CD4-positive, alpha-beta T cell treated with Interleukin-17A for 1 hour (primary cell): ENCODE measurements at places on chromosomes 16 and 17.

- peak; percentile 20 for DNase-seq
These were observed 19.9 kb downstream of the TLE7 start for GRCh38 chr16:71421911-71422310.

- DNase-seq = no peak
These were observed 177.2 kb downstream of the PMP22 start for GRCh38 chr17:15087946-15088345.

DNA sequence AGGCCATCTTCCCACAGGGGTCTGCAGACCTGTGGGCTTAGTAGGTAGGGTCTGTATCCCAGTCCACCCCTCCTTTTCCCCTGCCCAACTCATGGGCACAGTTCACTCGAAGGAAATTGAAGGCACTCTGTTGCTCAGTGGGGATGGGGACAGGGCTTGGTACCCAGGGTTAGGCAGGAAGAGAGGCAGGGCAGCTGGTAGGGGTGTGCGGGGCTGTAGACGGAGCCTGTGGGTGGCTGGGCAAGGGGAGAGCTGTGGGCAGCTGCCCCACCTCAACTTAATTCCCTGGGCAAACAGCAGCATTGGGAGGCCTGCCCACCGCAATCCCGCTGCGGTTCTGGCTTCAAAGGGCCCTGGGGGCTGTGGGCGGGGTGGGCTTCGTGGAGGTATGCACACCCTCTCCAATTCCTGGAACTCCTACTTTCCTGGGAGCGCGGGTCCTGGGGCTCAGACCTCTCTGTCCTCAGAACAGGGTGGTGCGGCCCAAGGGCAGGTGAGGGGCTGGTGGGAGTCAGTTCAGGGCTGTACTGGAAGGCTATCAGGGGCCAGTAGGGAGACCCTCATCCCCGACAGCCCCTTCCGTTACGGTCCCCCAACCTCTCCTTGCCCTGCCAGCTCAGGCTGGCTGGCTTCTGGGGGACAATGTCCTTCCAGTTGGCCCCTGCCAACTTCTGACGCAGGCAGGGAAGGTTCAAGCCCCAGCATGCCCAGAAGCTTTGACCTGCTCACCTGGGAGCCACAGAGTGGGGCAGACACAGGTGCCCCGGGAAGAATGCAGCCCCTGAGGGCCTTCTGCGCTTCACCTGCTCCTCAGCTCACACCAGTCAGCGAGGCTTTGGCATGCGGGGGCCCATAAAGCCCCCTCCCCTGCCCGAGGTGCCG lies 9.1 kb downstream of the FOXJ1 start:
- no peak for DNase-seq

- DNase-seq = no peak
These were observed 26.9 kb downstream of the USP43 start for GRCh38 chr17:9672266-9672665.

DNA sequence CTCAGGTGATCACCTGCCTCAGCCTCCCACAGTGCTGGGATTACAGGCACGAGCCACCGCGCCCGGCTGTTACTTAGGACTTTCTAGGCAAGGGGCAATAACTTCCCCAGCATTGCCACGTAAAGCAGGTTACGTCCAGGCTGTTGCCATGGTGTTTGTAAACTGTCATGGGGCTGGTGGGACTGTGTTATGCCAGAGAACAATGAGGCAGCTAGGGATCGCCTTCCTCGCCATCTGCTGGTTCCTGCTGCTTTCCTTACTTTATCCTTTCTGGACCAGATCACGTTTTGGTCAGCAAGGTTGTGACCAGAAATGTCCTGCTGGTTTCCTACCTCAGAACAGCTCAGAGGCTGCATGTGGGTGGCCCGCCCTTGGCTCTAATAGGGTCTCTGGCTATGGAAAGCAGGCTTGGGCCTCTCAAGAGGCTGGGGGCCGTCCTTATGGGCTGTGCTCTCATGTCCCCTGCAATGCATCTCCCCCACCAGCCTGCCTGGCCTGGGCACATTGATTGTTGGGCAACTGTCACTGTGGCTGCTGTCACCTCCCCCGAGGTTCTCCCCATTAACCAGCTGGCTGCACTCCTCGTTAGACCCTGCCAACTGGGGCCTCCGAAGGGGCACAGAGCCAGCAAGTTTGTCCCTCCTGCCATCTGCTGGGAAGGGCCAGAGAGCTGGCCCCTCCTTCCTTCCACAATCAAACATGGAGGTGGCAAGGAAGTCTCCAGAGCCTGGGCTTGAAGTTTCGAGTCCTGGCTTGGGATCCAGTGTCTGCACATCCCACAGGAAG lies 28.2 kb upstream of the ZC3H18 start:
- no peak for DNase-seq

DNA sequence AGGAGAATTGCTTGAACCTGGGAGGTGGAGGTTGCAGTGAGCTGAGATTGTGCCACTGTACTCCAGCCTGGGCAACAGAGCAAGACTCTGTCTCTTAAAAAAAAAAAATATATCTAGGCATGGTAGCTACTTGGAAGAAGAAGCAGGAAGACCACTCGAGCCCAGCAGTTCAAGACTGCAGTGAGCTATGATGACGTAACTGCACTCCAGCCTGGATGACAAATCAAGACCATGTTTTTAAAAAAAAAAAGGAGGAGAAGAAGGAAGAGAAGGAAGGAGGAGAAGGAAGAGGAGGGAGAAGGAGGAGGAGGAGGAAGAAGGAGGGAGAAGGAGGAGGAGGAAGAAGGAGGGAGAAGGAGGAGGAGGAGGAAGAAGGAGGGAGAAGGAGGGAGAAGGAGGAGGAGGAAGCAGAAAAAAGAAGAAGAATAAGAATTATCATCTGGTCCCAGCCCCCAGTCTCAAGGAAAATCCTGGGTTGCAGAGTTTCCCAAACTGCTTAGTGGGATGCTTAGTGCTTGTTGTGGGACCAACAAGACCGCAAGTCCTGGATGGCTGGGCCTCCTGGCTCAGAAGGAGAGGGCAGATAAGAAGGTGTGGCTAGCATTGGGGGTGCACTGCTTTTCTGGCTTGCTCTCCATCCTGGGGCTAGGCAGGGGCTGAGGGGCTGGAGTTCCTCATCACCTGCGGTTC lies 3.7 kb upstream of the DRC7 start:
- DNase-seq = no peak

DNA sequence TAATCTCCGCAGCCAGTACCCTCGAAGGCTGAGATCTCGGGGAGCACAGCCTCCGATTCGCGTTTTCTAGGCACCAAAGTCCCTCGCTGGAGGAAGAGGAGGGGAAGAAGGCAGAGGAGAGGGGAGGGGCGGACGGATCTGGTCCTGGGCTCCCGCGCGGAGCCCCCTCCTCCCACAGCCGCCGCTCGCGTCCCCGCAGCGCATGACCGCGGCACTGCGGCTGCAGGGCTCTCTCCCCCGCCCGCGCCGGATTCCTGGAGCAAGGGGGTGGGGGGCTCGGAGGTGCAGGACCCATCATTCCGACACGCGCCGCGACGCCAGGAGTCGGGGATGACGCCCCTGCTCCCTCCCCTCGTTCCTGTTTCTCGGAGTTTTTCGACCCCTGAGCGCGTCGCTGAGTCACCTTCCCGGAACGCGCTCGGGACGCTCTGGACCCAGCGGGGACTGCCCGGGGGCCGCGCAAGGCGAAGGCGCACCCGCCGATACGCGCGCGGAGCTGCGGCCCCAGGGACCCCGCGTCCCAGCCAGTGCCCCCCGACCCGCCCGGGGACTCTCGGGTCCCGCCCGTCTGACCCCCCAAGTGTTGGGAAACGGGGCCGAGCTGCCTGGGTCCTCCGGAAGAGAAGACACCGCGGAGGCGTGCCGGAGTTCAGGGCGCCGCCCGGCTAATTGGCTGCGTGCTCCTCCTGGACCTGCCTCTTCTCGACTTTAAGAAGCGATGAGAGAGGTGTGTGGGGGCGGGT lies 1.4 kb upstream of the SPHK1 start:
- peak; percentile 60 for DNase-seq

DNA sequence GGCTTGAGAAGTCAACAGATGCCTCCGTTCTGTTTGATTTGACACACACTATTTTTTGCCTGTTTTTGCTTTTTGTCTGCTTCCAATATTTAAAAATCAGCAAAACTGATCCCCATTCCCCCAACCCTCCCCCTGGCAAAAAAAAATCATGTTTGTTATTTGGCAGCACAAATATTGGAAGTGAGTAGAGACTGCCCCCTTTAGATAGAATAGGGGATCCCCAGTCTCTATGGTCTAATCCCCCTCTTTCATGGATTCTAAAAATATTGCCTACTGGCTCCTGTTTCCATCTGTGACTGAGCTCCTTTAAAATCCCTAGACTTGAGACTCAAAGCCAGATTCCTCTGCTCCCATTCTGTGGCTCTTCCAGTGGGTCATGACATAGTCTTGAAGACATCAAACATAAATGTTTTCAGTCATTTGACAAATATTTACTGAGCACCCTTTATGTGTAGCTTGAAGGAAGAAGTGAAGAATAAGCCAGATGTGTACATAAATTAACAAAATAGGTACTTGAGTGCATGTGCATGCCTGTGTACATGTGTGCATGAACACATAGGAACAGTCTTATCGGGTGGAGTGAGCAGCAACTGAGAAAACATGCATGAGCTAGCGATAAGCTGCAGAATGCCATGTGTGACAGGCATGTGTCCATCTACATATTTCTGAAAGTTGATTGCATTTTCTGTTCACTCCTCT lies 101.2 kb downstream of the SALL1 start:
- no peak for DNase-seq

- DNase-seq = no peak
These were observed 3.4 kb upstream of the CLEC19A start for GRCh38 chr16:19282101-19282500.

- DNase-seq = no peak
These were observed 18.8 kb upstream of the TMEM220 start for GRCh38 chr17:10748531-10749181.

GRCh38 chr17:4896332-4897197 lies 2.8 kb upstream of the C17orf107 start:
- DNase-seq = no peak

DNA sequence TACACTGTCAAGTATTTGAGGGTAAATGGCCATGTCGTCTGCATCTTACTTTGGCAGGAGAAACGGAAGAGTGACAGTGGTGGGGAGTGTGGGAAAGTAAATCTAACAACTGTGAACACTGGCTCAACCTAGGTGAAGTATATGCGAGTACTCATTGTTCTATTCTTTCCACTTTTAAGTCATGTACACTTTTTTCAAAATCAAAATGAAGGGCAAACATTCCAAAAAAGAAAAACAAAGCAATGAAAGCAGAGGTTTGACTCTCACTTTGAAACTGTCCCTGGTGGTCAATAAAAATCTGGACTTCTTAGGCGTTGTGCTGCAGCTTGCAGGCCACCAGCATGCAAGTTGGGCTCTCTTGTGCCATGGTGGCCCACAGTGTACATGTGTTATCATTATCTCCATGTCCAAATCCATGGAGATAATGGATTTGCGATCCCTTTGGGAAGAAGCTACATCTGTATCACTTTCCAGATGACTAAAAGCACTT lies 32.7 kb downstream of the STAT5B start:
- no peak for DNase-seq

- no peak for DNase-seq
These were observed 560.7 kb upstream of the RBFOX1 start for GRCh38 chr16:6771956-6772355.

- no peak for DNase-seq
These were observed 4.0 kb downstream of the ALDH3A2 start for GRCh38 chr17:19652595-19652994.

- no peak for DNase-seq
These were observed 39.9 kb downstream of the SNX29 start for GRCh38 chr16:12016291-12016947.

- peak; percentile 84 for DNase-seq
These were observed at the start of gene SNX20 for GRCh38 chr16:50681021-50681885. Gene SNX20 (minus strand): TSS chr16:50681312. CDS start chr16:50677526, 3,786 bp downstream.

GRCh38 chr17:38613525-38613980 lies 7.8 kb upstream of the SRCIN1 start:
- no peak for DNase-seq

- no peak for DNase-seq
These were observed 206.8 kb upstream of the SDK2 start for GRCh38 chr17:73851091-73851490.

- DNase-seq = no peak
These were observed 93.2 kb upstream of the PIRT start for GRCh38 chr17:10931133-10931532.

GRCh38 chr17:80103449-80104085 lies 2.2 kb downstream of the GAA start:
- no peak for DNase-seq

DNA sequence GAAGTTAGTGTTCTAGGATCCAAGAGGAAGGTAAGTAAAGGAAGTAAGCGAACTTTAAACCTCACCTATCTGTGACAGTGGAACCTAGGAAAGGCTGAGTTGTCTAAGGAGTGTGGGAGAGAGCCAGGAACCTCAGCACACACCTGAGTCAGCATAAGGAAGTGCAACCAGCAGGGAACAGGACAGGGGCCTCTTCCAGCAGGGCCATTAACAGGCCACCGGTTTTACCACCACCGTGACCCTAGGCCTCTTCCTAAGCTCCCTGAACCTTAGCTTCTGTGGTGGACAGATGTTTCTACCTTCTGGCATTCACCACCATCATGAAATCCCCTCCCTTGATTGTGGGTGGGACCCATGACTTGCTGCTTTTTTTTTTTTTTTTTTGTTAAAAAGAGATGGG lies 26.7 kb upstream of the GPATCH8 start:
- no peak for DNase-seq

- DNase-seq = no peak
These were observed 67.7 kb downstream of the CYLD start for GRCh38 chr16:50809561-50809960.

- no peak for DNase-seq
These were observed 279.6 kb downstream of the HS3ST3B1 start for GRCh38 chr17:14580499-14580898.

DNA sequence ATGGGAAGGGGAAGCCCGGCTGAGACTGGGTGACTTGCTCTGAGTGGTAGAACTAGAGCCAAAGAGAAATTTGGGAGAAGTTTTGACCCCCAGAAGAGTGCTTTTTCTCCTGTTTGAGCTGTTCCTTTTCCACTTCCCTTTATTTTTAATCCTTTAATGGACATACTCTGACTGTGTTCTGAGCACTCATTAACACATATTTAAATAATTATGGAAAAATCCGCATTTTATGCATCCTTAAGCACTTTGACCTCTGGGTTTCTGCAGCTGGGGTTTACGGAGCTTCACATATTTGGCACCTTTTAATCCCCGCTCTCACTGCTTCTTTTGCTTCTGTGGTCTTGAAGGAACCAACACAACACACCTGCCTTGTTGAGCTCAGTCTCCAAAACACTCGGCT lies 114.7 kb downstream of the FOXL1 start:
- no peak for DNase-seq

- peak; percentile 24 for DNase-seq
These were observed at the start of gene HSD11B2 for GRCh38 chr16:67430977-67431774. Gene HSD11B2 (plus strand): TSS chr16:67431121. CDS start chr16:67431249, 128 bp downstream.

DNA sequence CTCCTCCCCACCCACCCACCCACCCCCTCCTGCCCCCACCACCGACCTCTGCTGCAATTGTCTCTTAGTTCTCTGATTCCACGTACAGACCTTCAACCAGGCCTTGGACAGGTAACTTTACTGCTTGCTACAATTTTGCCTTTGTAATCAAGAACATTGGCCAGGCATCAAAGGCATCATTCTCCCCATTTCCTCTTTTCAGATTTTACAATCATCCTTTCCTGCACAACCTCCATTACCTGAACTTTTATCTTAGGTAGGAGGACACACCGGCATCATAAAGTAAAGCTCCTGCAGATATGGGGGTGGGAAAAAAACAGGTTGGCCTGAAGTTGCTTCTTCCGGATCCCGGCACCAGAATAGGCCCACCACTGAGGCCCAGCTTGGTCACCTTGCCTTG lies 25.7 kb upstream of the SUPT4H1 start:
- DNase-seq = no peak
